ENCODE measurements at places on chromosomes 3 and 15.

DNA sequence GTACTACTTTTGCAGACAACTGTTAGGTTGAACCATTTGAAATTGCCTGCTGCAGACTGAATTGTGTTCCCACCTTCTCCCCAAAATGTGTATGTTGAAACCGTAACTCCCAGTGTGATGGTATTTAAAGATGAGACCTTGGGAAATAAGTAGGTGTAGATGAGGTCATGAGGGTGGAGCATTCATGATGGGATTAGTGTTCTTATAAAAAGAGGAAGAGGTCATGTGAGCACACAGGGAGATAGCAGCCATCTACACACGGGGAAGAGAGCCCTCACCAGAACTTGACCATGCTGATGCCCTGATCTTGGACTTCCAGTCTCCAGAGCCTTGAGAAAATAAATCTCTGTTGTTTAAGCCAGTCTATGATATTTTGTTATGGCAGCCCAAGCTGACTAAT is 17.4 kb upstream of the FHIT start:
- no peak for DNase-seq

DNA sequence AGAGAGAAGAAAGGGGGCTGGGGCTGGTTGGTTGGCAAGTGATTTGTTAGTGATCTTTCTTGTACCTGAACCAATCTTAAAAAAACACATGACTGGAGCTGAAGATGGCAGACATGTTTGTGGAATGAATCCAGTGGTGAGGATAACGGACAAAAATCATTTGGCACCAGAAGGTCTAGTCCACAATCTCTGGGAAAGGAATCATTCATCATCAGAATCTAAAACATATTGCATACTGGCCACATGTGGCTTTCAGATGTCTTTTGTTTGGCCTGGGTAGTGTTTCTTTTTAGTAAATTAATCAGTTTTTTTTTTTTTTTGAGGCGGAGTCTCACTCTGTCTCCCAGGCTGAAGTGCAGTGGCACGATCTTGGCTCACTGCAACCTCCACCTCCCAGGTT is 5.0 kb downstream of the NEK11 start:
- no peak for DNase-seq

DNA sequence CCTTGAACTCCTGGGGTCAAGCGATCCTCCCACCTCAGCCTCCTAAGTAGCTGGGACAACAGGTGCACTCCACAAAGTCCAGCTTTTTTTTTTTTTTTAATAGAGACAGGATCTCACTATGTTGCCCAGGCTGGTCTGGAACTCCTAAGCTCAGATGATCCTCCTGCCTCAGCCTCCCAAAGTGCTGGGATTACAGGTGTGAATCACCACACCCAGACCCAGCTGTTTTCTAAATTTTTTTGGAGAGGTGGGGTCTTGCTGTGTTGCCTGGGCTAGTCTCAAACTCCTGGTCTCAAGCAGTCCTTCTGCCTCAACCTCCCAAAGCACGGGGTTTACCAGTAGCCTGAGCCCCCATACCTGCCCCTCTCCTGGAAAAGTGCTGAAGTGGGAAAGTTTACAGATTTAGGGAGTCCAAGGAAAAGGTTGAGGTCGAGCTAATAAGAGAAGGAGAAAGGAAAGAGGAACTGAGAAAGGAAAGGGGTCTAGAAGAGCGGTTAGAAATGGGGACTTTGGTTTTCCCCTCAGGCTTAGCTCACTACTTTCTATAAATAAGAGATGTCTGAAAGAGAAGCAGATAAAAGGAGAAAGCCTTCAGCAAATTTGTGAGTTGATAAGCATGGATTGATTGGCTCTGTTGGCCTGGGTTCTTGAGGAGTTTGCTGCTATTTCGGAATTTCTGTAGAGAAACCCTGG is 23.6 kb downstream of the UBE2E1 start:
- DNase-seq: no peak

DNA sequence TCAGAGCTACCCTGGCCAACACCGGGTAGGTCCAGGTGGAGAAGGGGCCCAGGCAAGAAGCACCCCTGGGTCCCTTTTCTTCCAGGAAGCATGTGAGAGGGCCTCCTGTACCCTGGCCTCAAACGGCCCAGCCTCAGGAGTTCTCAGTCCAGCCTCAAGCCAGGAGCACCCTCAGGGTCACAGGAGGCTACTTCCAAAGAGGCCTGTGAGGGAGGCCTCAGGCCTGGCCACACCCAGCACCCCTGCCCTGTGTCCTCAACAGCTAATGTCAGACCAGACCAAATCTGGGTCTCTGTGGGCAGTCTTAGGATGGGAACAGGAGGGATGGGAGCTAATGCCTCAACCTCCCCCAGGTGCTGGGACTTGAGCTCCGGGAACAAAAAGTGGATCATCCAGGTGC is 23.5 kb downstream of the PTH1R start:
- DNase-seq: no peak

- DNase-seq: no peak
Measured at GRCh38 chr15:76161153-76162035, 101.6 kb downstream of the TMEM266 start.

- DNase-seq: no peak
Measured at GRCh38 chr3:58998476-58999117, 51.2 kb downstream of the CFAP20DC start.

DNA sequence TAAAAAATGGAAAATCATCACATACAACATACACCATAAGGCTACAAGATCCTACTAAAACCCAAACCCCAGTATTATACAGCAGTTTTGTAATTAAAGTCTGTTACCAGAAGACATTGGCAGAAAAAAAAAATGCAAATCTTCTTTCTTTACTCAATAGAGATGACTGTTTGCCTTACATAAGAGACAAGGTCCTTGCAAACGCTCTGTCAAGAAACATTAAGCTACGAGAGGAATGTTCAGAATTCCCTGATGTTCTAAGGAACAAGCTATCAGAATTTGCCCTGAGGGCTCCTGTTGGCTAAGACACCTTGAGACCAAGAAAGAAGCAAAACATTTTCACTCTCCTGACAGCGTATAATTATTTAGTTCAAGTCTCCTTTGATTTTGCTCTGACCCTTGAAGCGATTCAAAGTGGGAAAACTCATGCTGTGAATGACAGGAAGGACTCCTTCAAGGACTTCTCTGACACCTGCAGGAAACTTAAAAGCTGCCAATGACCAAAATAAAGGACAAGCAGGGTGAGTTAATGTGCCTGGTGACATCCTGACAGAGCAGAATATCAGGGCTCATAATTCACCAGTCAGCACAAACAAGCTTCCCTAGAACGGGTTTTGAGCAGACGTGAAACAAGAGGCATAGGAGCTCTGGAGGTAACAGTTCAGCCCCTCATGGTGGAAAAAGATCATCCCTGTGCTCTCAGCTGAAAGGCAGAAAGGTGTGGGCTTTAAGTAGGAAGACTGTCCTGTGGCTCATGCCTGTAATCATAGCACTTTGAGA is 2.5 kb downstream of the SCAMP2 start:
- DNase-seq: no peak

DNA sequence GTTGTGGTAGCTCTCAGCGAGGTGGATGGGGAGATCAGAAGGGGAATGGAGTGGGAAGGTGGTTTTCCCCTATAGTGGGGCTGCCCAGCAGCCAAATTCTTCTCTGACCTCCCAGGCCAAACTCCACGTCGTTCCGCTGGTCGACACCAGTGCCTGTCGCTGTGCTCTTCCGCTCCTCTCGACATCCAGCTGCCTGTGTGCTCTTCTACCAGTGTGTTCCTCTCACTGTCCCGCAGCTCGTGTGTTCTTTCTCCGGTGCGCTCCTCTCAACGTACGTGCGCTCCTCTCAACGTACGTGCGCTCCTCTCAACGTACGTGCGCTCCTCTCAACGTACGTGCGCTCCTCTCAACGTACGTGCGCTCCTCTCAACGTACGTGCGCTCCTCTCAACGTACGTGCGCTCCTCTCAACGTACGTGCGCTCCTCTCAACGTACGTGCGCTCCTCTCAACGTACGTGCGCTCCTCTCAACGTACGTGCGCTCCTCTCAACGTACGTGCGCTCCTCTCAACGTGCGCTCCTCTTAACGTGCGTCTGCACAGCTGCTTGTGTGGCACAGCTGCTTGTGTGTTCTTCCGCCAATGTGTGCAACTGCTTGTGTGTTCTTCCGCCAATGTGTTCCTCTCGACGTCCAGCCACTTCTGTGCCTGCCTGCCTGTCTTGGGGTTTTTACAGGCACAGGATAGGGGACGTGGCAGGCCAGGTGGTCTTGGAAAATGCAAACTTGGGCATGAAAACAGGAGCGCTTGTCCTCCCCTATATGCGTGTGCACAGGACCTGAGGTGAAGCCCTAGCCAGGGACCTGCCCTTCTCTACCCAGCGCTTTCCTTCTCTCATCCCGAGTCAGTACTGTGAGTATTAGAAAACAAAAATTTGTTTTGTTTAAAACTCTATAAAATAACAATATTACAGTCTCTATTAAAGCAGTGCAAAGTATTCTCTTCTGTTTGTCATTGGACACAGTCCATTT is 991.1 kb downstream of the GBE1 start:
- no peak for DNase-seq

- no peak for DNase-seq
Measured at GRCh38 chr3:95387242-95388021, 1324.6 kb downstream of the NSUN3 start.

GRCh38 chr3:51960386-51960785 is 5.2 kb downstream of the GPR62 start:
- DNase-seq: no peak

DNA sequence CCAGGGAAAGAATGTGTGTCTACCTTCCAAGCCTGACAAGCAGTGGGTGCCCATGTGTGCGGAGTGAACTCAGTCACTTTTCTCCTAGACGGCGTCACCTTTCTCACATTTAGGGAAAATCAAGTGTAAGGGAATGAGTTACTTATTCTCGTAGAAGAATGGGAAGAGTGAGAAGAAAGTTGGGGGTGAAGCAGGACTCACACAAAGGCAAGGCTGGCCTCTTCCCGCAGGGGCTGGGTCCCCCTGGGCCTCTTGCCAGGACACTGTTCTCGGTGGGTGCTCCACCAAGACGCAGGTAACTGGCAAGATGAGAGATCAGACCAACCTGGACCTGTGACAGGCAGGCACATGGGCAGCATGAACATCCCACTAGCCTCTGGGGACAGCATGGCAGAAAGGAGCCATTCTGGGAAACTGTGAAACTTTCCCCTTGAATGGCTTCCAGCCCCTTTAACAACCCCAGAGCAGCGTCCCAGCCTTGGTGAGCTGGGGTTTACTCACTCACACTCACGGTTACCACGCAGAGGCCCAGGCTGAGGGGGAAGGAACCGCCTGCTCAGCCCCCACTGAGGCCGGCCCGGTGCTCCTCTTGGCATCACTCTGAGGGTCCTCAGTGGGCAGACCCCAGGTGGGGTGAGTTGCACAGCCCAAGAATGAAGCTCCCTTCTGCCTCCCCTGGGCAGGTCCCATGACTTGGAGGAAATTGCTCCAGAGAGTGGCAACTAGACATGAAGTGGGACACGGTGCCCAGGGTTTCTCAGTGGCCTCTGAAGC is 15.0 kb upstream of the SRP14 start:
- no peak for DNase-seq

DNA sequence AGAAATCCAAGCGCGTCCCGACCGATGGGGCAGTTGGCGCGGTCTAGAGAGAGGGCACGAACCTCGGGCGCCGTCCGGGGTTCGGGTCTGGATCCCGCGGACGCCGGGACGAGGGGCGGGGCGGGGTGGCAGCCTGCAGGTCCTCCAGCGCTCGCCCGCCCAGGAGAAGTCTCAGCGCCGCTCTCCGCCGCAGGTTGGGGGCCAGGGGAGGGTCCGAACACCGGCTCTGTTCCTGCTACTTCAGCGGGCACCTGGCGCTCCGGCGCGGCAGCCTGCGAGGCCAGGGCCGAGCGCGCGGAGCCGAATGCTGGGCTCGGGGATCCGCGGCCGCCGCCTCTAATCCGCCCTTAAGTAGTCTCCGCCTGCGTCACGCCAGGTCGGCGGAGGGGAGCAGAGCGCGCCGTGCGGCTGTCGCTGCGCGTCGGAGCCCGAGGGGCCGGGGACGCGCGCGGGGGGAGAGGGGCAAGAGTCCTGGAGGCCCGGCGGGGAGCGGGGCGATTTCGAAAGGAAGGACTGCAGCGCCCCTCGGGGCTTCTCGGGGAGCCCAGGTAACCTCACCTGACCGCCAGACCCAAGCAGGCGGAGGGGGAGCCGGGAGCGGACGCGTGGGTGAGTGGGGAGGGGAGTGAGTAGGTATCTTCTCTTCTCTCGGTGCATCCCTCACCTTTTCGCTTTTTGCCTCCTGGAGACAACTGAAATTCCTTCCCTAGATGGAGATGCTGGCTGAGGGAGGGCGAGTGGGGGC is at the start of gene GJD2:
GJD2 (minus strand) TSS at position 325 of the 745 bp plus-strand sequence. CDS start 510 bp downstream, outside the sequence.
- no peak for DNase-seq
